ENCODE measurements at places on chromosomes 3 and 15.

DNA sequence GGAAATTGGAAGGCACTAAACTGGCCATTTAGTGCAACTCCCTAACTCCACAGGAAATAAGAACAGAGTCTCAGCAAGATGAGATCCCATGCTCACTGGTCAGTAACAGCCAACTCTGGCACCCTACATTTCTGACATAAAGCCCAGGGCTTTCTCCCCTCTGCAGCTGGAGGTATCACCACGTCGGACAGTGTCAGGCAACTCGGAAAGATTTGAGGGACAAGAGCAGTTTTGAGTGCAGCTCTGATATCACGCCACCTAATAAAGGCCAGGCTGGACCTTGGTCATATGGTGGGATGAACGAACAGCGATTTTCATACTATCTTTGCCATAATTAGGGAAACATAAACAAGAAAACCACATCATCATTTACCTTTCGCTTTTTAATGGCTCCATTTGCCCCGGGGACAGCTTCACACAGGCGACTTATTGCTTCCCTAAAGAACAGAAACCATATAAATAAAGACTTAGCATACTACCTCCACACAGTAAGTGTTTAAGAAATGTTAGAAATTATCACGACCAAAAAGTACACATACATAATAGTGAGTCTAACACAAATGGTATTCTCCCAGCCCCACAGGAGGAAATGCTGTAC, 12.5 kb downstream of the EID1 start:
- no peak for DNase-seq

DNA sequence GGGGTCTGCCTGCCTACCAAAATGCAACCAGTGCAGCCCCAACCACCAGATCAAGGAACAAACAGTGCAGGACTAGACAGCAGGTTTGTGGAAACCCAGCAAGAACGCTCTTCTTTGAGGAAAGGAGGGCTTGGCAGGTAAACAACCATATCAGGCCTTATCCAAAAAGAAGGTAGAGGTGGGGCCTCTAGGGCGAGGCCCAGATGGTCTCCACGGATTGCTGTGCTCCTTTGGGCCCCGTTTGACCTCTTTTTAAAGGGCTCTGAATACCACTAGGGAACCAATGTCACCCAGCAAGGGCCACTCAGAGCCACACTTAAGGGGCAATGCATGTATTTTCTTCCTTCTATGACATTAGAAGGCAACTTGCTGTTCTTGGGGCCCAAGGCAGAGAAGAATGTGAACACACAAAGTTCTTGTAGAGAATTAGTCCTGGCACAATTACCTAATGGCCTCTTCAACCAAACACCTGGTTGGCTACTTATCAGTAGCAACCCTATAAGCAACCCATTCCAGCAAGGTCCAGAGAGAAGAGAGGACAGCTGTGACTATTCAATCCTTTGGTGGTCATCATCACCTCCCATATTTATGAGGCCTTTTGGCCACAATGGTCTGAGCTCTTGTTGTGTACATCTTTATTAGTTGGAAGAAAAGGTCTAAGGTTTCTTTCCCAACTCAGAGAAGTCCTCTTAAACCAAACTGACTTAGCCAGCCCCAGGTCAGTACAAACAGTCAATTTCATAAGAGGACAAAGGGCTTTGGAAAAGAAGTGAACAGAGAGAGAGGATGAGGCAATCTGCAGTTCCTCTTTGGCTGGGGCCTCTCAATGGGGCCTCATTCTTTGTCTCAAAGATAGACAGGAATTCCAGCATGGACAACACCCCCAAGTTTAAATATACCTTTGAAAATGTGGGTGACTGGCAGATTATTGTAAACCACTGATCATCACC, 36.0 kb downstream of the FOXP1 start:
- no peak for DNase-seq

DNA sequence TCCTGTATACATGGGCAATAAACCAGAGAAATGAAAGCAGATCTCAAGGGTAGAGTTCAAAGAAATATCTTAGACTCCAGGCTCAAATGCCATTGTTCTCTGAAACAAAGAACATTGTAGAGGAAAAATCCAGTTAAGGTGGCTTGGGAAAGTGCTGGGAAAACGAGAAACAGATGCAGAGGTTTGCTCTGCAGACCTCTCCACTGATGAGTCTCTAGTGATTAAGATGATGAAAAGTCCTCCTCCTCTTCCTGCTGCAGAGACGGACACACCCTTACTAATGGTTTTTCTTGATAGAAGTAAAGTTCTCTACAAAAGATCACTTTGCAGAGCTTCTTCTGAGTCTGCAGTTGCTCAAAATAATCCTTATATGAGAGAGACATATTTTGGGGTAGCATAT, 264.7 kb downstream of the GABRG3 start:
- DNase-seq = no peak

- no peak for DNase-seq
Observed at GRCh38 chr3:141996437-141996836, 120.0 kb downstream of the ATP1B3 start.

- no peak for DNase-seq
Observed at GRCh38 chr3:27613846-27614500, 108.2 kb downstream of the EOMES start.

DNA sequence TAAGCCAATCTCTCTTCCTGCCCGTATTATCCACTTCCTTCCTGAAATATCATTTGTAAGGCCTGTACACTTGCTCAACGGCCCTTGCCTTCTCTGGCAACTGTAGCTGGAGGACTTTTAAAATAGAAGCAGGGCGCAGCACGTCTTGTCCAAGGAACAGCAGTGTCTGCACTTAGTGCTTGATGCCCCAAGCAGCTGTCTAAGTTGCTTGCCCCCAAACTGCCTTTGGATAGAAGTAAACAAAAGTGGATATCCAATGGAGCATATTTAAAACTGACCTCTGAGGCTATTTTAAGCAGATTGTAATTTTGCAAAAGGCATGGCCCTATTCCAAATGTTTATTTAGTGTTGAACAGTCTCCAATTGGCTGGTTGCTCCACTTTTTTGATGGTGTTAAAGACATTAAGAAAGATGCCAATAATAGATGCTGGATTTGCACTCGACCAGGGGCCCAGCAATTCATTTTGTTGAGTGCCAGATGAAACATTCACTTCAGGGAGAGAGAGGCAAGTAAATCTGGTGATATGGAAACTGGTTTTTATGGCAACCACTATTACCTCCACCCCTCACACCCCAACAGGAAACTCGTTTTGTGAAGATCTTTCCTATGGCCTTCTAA, 526.8 kb upstream of the TBL1XR1 start:
- no peak for DNase-seq

GRCh38 chr15:41862515-41863116, 24.0 kb downstream of the PLA2G4B start:
- DNase-seq = no peak

DNA sequence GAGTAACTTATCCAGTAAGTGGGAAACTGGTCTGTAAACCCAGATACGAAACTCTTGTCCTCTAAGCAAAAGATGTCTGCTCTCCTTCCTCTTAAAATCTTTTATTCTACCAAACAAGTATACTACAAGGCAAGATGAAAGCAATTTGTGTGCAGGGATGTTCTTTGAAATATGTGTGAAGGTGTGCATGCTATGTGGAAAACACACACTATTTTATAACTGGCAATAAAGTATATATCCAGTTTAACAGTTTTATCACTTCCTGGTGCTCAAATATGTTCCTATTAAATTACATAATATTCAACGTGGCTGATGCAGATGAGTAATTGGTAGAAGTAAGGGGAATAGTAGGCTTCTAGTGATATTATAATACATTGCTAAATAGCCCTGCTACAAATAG, 566.5 kb downstream of the ROBO2 start:
- no peak for DNase-seq

DNA sequence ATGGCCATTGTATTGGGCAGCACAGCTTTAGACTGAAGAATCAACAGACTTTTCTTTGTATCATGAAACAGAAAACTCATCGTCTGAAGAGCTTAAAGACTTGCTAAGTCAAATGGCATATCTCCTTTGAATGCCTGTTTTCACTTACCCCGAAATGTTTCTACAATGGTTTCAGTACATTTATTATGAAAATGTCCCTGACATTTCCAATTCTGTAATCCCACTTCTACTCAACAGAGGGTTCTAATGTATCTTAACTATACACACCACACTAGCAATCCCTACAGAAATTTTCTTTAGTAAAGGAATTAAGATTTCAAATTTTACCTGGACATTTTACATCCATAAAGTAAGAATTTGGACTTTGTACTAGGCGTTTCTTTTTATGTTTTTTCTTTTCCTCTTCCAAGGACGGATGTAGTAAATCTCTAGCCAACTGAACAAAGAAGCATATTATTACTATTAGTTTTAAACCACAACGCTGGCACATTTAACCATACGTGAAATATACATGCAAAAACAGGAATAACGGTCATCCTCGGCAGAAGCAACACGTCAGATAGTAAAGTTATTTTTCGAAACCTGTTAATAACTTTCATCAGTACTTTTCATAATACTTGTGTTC, 1.1 kb downstream of the RPS27L start:
- no peak for DNase-seq
